ENCODE measurements at places on chromosomes 2 and 18.

- peak; percentile 65 for DNase-seq
Observed at GRCh38 chr2:51093016-51093415, 61.1 kb upstream of the NRXN1 start.

DNA sequence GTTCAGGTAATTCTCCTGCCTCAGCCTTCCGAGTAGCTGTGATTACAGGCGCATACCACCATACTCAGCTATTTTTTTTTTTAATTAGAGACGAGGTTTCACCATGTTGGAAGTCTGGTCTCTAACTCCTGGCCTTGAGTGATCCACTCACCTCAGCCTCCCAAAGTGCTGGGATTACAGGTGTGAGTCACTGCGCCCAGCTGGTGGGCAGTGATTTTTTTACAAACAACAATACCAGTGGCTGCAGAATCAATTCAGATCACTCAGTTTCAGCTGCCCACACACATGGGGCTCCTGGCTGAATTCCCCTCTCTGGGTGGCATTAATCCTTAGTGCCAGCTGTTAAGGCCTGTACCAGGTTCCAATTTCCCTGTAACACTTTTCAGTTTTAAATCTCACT is 13.3 kb upstream of the CYRIA start:
- no peak for DNase-seq

GRCh38 chr2:232884001-232884421 is 13.9 kb downstream of the SNORC start:
- no peak for DNase-seq

- no peak for DNase-seq
Observed at GRCh38 chr18:31983020-31983419, 35.6 kb upstream of the RNF125 start.

- DNase-seq = no peak
Observed at GRCh38 chr2:10848541-10848940, 36.0 kb upstream of the PDIA6 start.

- no peak for DNase-seq
Observed at GRCh38 chr2:236855866-236856847, 229.5 kb upstream of the COPS8 start.

- no peak for DNase-seq
Observed at GRCh38 chr2:73418343-73418742, 32.7 kb downstream of the ALMS1 start.

GRCh38 chr18:35451032-35451431 is 46.7 kb downstream of the INO80C start:
- DNase-seq = no peak

DNA sequence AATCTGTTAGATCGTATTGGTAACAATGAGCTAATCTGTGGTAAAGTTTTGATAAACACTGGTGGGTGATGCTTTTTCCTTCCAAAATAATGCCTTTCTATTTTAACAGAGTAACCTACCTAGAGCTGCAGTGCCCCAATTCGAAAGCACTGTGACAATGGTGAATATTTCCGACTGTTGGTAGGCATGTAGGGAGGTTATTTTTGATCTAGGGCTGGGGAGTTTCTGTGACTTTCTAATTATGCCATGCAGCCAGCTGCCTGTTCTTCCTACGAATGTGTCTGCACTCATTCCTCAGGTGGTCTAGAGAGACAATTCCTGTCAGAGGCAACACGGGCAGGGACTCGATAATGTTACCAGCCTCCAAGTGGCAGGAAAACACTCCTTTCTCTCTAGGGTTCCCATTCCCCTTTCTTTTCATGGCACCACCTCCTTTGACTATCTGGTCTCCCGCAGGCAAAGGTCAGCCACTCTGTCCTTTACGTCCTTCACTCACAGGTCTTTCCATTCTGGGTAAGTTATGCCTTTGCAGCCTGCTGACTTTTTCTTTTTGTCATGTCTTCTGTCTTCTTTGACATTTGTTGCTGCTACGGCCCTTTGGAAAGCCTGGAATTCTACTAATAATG is 167.2 kb upstream of the MGAT5 start:
- no peak for DNase-seq

GRCh38 chr2:85273738-85274731 is 53.8 kb downstream of the TGOLN2 start:
- no peak for DNase-seq

DNA sequence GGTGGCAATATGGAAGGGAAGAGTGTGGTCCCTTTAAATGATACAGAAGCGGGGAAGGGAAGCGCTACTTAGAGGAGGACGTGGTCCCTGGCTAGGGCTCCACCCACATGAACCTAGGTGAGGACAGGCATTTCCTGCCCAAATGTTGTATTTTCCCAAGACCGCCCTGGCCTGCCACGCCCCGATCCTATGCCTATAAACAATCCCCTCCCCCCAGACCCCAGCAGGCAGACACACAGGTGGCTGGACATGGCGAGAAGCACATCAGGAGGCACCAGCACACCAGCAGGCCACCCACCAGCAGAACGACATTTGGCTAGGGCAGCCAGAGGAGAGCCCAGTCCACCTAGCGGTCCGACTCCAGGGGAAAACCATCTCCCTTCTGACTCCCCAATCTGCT is 47.2 kb downstream of the METTL8 start:
- no peak for DNase-seq

GRCh38 chr18:35376393-35376741 is 770 bp downstream of the ZNF396 start:
- DNase-seq = no peak

GRCh38 chr2:240420206-240421104 is 15.0 kb upstream of the GPC1 start:
- no peak for DNase-seq

GRCh38 chr2:219286436-219287115 is 7.4 kb downstream of the DNAJB2 start:
- DNase-seq = no peak

DNA sequence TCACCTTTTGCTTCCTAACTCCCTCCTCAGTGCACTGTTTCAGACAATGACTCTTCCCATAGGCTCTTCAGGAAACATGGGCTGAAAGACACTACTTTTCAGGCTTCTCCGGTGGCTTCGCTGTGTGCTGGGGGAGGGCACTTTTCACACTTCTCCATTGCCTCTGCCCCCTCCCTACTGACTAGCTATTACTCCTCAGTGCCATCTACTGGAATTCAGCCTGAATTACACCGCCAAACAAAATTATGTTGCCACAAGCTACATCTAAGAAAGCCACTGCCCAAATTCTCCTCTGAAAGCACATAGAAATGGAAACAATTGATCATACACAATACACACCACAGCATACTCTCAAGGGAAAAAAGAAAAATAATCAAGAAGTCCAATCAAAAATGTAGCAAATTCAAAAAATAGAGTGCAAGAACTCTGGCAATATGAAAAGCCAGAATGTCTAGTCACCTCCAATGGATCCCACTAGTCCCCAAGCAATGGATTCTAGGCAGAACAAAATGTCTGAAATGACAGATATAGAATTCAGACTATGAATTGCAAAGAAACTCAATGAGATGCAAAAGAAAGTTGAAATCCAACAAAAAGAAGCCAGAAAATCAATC is 1139.4 kb upstream of the GYPC start:
- DNase-seq = no peak

DNA sequence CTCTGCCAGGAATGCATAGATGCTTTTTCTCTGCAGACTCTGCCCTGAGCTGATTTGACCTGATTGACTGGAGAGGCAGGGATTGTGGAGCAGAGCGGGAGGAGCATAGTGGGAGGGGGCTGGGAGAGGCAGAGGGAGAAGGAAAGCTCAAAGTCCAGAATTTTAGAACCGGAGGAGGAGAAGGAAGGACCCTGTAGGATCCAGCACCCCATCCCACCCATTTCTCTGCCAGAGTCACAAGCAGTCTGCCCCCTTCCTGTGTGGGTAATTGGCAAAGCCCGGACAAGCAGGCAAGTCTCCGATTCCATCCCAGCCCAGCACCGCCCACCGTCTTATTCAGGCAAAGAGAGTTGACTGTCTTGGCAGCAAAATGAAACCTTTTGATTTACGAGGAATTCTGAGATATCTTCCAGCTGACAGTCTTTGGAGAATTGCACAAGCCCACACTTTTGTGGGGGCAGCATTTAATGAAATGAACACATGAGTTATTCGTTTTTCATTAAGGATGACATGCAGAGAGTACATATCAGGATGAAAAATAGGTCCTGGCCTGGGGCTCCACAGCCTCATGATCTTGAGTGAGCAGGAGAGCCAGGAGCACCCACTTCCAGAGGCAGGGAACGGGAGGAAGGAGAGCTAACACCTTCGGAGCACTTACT is 103.1 kb downstream of the MCFD2 start:
- DNase-seq = no peak

- DNase-seq = no peak
Observed at GRCh38 chr18:21490748-21491147, 109.8 kb downstream of the ESCO1 start.

GRCh38 chr2:130949954-130950353 is 113.2 kb downstream of the ARHGEF4 start:
- no peak for DNase-seq

DNA sequence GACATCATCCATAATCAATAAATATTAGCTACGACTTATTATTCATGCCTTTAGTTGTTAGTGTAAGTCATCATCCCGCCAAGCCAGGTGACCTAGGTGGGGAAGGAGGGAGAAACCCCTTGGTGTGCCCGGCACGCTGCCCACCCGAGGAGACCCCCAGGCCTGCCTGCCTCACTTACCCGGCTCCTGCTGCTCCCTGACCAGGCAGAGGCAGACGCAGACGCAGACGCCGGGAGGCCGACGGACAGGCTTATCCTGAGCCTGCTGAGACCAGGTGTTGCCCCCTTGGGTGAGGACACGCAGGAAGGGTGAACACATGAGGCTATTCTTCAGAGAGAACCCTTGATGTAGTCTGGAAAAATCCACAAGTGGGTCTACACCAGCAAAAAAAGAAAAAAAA is 401.8 kb downstream of the GALR1 start:
- no peak for DNase-seq

DNA sequence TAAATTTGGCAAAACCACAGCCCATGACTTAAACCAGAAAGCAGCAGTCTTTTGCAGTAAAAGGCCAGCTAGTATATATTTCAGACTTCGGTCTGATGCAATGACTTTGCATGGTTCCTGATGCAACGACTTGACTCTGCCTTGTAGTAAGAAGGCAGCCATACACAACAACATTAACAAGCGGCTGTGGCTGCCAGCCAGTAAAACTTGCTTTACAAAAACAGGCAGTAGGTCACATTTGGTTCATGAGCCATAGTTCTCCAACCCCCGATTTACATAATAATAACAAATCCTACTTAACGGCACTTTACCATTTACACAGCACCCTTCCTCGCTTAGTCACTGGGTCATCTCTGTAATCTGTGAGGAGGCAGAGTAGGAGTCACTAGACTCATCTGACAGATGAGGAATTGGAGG is 410.3 kb downstream of the LRATD1 start:
- no peak for DNase-seq

DNA sequence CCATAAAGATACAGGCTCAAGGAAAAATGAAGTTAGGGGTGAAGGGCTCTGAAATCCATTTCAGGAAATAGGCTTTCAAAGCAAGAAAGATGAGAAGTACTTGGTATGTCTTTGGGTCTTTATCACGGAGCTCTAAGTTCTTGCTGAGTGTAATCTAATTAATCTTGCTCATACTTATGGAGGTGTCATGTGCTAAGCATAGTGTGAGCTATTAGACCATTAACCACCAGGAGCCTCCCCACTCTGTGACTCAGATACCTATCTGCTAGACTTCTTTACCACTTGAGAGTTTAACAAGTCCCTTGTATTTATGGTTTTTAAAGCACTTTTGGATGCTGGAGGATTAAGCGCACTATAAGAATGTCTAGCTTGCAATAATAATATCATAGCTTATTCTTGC is 678.7 kb downstream of the EPHA4 start:
- DNase-seq = no peak

DNA sequence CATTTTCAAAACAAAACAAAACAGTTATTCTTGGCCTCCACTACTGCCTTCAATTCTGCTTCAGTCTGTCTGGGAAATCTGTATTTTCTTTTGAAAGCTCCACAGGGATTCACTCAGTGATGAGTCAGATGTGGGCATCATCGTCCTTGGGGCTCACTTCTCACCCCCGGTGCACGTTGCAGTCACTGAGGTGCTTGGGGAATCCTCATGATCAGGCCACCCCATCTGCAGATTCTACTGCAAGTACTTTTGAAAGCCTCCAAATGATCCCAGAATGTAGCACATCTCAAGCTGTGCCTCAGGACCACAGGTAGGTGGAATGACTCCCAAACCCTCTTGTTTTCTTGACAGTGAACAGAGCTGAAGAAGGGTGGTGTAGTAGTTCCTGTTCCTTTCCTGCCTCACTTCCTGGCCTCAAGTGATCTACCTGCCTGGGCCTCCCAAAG is 34.3 kb downstream of the LPIN2 start:
- DNase-seq = no peak

- DNase-seq = no peak
Observed at GRCh38 chr2:29766191-29766590, 155.2 kb downstream of the ALK start.

All from cerebellum (tissue), 4 donors.